Stimulated activated CD4-positive, alpha-beta T cell treated with anti-CD3 and anti-CD28 coated beads, Interleukin-2, amount 100 ng/mL, for 4 hours (primary cell): ENCODE measurements at places on chromosomes 6 and 20.

GRCh38 chr20:56653211-56653610 lies 24.1 kb downstream of the TFAP2C start:
- no peak for DNase-seq

- no peak for DNase-seq
Observed at GRCh38 chr6:24902782-24903181, 33.0 kb downstream of the RIPOR2 start.

DNA sequence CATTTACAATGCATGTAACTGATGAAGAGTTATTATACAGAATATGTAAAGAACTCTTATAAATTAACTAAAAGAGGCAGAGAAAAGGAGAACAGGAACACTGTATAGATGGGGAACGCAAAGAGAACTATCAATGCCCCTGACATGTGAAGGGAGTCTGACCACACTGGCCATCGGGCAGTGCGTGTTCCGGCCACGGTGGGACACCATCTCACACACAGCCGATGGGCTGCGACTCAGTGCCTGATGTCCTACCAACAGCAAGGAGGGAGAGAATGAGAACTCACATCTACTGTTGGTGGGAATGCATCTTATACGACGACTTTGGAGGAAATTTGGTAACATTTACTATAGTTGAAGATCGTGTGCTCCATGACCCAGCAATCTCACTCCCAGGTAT lies 15.5 kb upstream of the RAMACL start:
- no peak for DNase-seq

GRCh38 chr6:8195714-8196102 lies 93.4 kb upstream of the EEF1E1 start:
- DNase-seq = no peak

GRCh38 chr6:144566868-144567615 lies 281.9 kb downstream of the UTRN start:
- no peak for DNase-seq

- no peak for DNase-seq
Observed at GRCh38 chr6:44302856-44303255, 10.3 kb downstream of the AARS2 start.

GRCh38 chr6:93238632-93239031 lies 180.7 kb downstream of the EPHA7 start:
- no peak for DNase-seq

DNA sequence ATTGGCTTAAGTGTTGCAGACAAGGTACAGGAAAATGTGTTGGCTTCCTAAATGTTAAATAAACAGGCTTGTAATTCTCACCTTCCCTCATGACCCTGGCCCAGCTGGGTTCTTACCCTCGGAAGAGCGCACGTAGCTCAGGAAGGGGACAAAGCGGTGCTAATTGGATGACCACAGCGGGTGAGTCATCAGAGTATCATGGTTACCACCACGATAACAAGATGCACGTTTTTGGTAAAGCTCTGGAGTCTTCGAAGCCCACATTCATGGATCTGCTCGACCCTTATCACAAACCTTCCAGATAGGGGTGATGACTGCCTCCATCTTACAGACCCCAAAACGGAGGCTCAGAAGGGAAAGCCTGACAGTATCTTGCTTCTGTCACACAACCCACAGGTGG lies 32.8 kb downstream of the APCDD1L start:
- DNase-seq = no peak

DNA sequence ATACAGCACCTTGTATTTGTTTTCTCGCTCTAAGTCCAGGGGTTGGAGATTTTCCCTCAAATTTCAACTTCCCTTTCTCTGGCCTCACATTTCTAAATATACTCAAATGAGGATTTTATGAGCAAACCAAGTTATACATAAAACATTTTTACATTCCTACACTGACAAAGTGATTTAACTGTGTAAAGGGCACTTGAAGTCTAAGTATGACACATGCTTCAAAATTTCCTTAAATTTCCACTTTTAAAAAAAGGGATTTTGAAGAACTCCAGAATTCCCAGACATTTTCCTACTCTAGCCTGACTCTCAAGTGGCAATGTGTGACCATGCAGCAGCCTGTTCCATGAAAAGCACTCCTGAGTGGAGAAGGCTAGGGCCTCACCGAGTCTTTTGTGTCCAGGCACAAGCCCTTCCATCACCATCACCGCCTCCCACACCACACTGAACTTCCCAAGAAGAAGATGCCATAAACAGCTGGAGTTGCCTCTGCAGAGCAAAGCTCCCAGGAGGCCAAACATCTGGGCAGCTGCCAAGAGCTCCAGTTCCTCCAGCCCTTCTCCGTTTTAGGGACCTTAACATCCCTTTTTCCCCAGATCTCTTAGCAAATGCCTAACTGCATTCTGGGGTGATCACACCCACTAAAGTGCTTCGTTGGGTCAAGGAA lies 68.9 kb downstream of the NCR2 start:
- DNase-seq = no peak

GRCh38 chr6:7106215-7106751 lies 1.5 kb upstream of the RREB1 start:
- no peak for DNase-seq

- no peak for DNase-seq
Observed at GRCh38 chr6:117275711-117276110, 10.4 kb downstream of the VGLL2 start.

DNA sequence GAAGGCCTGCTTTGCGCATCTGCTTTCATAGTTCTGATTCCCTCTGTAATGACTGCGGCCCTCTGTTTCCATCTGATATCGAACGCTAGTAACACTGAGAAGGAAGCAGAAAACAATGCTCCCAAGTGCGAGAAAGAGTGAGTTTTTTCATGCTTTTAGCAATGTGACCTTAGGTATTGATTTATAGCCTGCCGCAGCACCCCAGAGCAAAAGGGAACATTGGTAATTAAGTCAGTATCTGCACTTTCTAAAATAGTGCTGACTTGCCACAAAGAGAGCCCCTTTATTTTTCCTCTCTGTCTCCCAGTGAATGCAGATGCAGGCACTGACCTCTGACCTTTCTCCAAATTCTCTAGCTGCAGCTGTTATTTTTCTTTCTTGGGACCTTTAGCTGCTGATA lies 129.8 kb downstream of the HDGFL1 start:
- DNase-seq = no peak

DNA sequence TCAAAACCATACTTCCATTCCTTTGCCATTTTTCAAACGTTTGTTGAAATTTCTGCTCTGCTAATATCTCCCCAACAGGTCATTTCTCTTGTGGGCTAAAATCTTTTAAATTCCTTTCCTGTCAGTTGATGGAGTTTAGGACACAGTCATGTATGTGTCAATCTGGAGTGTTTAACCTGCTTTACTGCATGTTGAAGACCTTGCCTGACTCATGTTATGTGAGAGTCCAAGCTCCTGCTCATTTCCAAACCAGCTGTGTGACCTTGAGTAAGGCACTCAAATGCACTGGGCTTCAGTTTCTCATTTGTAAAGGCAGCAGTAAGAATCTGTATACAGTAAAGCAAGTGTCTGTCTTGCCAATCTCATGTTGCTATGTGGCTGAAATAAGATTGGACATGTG lies 171.9 kb upstream of the SPACA1 start:
- DNase-seq = no peak

DNA sequence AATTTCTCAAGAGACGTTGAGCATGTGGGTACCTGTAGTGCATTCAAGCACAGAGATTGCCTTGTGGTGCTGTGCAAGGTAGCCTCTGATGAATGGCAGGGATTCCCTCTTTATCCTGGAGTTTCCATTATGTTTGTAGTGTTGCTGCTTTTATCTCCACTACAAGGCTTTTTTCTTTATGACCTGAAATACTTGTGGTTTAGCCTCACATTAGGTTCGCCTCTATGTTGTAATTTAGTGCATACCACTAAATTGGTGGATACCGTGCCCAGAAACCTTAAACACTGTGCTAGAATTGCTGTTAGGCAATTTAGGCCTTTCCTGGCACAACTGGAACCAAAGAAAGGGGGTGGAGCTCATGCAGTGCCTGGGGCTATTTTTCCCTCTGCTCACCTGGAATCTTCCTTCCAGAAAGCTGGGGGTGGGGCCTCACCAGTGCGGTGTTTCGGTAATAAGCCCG lies 76.8 kb downstream of the NCOA7 start:
- no peak for DNase-seq

- no peak for DNase-seq
Observed at GRCh38 chr20:44218446-44218845, 7.9 kb upstream of the OSER1 start.

DNA sequence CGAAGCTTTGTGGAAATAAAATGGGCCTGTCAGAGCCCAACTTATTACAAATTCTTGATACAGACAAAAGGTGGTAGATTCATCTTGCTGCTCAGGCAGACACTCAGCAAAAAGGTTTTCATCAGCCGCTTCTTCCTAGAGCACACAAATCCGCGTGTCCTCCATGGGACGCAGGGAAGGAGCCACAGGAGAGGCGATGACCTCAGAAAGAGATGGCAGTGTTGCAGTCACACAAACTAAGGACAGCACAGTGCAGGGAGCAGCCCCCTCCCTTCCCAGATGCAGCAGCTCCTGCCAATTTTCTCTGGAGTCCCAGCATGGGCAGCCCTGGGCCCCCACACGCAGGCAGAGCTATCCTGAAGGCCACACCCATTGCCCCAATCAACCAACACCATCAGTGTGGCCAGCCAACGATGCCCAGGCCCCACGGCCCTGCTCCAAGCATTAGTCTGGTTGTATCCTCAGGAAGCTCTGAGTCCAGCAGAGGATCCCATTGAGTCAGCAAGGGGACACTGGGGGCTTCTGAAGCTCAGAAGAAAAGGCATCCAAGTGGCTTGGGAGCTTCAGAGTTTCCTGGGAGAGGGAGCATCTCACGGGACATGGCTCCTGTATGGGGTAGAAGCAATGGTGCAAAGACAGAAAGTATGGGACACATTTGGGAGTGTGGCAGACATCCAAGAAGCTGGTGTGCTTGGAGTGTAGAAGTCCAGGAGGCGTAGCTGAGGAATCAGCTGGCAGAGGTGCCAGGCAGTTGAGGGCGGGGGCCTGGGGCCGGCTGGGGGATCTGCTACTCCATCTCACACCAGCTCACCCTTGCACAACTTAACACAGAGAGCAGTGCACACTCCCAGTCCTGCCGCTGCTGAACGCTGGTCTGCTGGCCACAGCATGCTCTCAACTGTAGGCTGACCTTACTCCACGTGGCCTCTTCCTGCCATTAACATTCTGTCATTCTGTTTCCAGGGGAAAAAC lies 142.1 kb upstream of the CST7 start:
- DNase-seq = no peak

DNA sequence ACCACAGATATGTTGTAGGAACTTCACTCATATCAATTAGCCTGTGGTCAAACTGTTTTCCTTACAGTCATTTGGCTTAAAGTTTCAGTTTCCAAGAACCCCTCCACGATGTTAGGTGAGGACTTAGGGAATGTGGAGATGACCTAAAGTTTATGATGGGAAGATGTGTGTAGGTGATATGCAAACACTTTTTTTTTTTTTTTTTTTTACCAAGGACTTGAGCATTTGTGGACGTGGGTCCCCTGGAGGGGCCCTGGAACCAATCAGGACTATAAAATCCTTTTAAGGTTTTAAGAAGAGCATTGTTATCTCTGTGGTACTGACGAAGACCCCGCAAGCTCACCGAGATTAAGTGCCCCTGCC lies 478 bp upstream of the MTHFD1L start:
- no peak for DNase-seq

DNA sequence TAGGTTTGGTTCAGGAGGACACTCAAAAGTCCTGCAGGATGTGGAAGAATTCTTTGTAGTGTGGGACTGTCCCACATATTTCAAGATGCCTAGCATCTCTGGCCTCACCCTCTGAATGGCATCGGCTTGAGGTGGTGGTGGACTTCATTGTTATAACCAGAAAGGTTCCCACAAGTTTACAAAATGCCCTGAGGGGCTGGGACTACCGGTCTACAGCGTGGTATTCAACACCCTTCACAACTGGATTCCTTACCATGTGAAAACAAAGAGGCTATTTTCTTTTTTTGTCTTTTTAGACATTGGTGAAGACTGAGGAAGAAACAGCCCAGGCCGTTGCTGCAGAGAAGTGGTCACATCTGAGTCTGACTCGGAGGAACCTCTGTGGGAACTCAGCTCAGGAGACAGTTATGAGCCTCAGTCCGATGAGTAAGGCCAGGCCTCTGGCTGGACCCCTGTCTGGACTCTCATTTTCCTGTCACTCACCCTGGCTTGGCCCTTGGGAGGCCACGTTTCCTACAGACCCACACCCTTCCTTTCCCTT lies 15.2 kb downstream of the PGBD1 start:
- no peak for DNase-seq

DNA sequence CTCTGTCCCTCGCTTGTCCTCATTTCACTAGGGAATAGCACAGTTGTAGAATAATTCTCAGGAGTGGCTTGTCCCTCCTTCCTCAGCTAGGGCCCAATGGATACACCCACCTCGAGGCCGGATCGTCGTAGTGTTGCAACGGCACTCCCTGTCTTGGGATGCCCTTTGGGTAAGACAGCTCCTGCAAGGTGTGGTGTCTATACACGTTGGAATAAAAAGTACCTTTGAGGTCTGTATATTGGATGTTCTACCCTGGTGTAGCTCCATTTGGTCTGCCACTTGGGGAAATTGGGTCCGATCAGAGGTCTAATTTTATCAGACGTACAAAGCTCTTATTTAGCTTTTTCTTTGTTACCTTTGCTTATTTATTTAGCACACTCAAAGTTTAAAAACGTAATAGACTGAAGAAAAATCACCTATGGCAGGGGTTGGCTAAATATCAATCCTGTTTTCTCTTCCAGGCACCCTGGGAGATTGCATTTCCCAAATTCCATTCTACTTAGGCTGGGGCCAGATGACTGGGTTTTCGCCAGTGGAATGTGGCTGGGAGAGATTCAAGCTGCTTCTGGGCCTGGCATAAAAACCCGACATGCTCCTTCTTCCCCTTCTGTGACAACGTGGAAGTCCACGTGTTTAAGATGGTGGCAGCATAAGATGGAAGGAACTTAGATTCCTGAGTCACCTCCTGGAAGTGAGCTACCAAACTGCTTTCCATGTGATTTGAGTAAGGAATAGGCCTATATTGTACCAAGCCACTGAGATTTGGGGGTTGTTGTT lies 82.3 kb upstream of the CD83 start:
- DNase-seq = no peak

DNA sequence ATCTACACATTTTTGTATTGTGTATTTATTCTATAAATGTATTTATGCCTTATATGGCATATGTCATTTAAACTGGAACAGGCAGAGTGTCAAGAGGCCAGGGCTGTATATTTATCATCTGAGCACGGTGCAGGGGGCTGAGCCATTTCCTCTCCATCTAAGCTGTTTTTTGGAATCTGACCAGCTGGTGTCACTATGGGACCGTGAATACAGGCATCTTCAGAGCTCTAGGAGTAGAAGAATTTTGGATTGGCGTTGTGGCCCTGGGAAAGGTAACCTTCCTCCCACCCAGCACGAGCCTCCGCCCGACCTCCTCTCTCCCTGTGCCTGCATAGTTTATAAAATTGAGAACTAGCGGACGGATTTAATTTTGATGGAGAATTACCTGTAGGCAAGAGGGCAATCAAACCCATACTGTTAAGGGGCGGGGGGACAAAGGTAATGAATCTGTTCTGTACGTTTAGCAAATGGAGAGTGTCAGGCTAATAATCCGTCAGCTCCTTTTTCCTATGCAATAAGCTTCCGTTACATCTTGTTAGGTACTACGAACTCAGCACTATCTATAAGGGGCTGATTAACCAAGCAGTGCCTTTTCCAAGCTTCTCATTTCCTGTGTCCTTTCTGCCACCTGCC lies 29.0 kb upstream of the EEF1E1 start:
- DNase-seq = no peak
